ENCODE measurements at places on chromosomes 7 and 10. TPM values are rescaled to one million over a fixed set of nuclear protein-coding genes. Genes with fewer than 3 reads are reported as not detected.

The NEUROD6 gene
- not detected for total RNA-seq

The PNLIPRP3 gene
- not detected for total RNA-seq

The SNX10 gene
- 2.6 TPM for total RNA-seq

The C10orf105 gene
- not detected for total RNA-seq

The TMEM213 gene
- total RNA-seq = not detected

The MUC12 gene
- total RNA-seq = not detected

The OPN1SW gene
- not detected for total RNA-seq

The REPIN1 gene
- 99.0 TPM for total RNA-seq

The ZNF25 gene
- total RNA-seq = 15.2 TPM

The OGDHL gene
- total RNA-seq = 8.3 TPM

The MMD2 gene
- total RNA-seq = not detected

The OR2A12 gene
- total RNA-seq = not detected

The POT1 gene
- total RNA-seq = 16.8 TPM

Data from heart right ventricle (tissue), 16 donors.